ENCODE measurements at places on chromosomes 13 and 19.

- no peak for DNase-seq
Measured at GRCh38 chr13:43166644-43167457, 143.5 kb downstream of the DNAJC15 start.

DNA sequence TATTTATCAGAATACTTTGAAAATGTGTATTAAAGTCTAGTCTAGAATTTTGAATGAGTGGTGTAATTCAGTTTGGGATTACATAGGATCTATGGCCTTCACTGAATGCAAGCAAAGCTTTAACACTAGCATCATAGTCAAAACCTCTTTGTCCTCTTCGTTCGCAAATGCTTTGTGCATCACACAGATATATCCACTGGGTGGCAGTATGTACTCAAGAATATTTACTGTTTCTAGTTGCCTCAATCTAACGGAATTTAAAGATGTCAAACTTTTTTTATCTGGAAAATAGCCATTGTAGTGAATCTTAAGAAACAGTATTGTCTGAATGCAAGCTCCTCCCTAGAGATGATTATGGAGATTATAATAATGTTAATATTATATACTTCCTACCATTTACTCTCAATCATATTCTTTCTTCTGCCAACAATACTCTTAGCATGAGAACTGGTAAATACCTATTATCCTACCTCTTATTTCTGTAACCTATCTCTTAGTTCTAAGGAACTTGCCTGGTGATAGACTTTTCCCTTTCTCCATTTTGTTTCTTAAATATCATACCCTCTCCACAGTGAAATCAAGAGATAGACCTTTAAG is 25.8 kb downstream of the LACC1 start:
- DNase-seq: no peak

- no peak for DNase-seq
Measured at GRCh38 chr13:70864731-70865130, 756.5 kb upstream of the KLHL1 start.

GRCh38 chr13:41122838-41123237 is 9.8 kb downstream of the KBTBD6 start:
- no peak for DNase-seq

DNA sequence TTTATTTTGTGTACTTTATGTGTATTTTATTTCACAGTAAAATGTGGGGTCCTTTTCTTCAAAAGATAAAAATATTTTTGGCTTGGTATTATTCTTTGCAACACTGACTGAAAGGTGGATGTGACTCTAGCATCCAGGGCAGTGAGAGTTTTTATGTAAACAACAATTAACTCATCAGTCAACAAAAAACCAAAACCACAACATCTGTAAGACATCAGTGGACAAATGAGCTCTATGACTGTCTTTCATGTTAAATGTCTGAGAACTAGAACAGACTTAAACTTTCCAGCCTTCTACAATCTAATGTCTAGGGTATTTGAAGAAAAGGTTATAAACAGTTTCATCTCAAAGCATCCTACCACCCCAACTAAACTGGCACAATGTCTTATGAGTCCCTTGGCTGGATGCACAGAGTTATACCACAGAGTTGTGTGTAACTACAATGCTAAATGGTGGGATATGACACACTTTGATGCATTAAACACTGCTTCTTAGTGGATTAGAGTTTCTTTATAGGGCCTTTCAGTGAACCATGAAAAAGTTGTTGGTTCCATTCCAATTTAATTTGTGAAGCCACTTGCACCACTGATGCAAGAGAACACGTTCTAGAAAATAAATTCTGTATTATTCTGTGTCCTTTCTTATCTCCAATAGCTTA is 544.2 kb upstream of the KLF12 start:
- DNase-seq: no peak

- no peak for DNase-seq
Measured at GRCh38 chr13:26459276-26460131, 98.0 kb upstream of the WASF3 start.
